Endothelial cell of umbilical vein (primary cell): ENCODE measurements at places on chromosomes 5 and 9. TPM values are rescaled to one million over a fixed set of nuclear protein-coding genes. Genes with fewer than 3 reads are reported as not detected.
A peak's percentile ranks its signal among the peaks of the same experiment; 100 is the strongest.

DNA sequence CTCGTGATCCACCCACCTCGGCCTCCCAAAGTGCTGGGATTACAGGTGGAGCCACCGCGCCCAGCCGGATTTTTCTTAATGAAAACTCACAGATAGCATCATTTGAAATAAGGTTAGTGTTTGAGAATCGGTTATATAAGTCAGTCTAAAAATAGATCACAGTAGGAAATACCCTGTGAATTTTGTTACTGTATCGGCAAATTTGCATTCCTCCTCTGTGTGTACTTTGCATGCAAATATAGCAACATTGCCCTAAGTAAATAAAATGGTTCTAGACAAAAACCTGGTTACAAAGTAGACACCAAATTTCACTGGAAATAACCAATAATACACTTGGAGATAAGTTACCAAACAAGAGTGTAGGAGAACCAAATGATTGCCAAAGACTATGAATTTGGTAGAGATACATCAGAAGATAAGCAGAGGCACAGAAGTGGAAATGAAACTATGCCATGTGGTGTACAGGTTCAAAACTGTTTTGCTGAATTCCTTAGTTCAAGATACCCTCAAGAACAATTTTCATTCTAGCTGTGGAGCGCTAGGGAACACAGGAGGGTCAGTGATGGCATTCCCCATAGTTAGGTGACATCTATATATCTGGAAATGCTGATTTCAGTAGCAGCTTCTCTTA lies 58.1 kb downstream of the ICE1 start:
- DNase-seq, result no peak

DNA sequence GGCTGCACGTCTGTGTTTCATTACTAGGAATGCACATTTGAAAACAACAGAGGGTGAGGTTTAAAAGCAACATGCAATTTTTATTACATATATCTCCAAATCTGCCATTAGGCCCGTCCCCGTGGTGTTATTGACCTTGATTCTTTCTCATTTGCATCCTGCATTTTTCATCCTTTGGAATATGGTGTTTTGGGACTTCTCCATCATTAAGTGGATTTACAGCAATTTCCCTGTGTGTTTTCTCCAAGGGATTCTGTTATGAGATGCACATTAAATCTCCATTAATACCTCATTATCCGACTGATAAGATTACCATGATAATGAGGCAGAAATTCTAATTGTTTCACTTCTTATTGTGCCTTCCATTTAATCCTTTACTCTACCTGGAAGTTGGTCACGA lies 117.6 kb downstream of the GAPVD1 start:
- no peak for DNase-seq

DNA sequence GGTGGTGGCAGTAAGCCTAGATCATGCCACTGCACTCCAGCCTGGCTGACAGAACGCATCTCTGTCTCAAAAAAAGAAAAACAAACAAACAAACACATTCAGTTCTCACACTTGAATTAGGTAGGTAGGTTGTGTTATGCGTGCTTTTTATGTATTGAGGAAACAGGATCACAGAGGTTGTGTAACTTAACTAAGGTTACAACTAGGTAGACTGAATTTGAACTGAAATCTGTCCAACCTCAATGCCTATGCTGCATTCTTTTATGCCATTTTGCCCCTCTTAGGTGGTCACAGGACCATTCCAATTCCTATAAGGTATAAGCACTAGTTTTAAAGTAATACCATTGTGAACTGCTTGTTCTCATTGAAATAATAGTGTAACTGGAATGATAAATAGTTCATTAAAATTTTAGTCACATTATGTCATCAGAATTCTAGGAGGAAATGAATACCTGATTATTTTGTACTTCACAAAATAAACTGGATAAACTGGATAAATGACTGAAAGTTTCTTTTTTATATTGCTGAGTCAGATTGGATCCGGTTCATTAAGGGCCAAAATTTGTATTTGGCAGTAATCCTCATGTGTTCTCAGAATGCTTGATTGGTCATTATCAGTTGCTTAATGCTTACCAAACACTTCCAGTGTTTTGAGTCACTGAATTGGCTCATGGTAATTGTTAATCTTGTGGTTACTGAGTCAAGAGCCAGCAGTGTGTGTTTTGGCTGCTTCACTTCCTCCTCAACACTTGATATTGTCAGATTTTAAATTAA lies 7.1 kb downstream of the UBAP1 start:
- peak; percentile 92 for DNase-seq

DNA sequence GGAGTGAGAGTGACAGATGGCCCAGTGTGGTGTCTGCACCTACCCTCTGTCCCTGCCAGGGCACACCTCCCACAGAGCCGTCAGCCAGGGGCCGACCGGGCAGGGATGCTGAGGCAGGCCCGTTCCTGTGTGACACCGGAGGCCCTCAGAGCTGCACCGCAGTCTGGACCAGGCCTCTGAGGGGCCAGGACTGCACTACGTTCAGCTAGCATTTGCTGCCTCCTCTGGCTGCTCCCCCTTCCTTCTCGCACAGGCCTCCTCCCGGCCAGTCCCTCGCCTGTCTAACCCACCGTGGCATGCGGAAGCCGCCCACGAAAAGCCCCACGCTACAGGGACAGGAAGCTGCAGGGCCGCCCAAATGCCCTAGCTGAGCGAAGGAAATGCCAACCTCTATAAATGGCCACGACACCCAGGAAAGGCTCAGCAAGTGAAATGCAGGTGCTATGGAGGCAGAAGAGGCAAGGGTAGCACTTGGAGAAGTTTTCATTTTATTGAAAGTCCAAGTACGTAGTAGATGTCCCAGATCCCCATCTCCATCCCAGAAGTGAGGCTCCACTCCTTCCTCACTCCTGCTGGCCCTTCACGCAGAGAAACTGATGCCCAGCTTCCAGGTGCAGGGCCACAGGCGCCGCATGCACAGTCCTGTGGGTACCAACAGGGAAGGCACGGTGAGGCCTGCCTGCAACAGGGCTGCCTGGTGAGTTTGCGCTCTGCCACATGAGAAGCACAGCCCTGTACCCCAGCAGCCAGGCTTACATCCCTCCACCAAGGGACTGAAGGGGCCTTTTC lies 38.7 kb downstream of the MAPK9 start:
- no peak for DNase-seq

GRCh38 chr5:179901915-179902762 lies 5.6 kb downstream of the TBC1D9B start:
- no peak for DNase-seq

GRCh38 chr9:131276891-131277286 lies 579 bp upstream of the FAM78A start:
- DNase-seq, result peak; percentile 29

DNA sequence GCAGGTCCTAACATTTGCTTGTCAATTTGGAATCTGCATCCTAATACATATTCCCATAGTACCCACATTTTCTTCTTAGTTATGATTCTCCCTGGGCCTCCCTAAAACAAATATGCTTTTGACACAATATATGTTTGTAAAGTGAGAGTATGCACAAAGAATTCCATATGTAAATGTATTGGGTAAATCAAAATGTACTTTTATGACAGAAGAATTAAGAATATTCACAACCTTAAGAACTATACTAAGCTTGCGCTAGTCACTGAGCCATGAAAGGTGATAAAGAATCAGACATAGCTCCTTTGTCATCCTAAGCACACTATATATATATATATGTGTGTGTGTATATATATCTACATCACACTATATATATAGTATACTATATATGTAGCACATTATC lies 438.5 kb downstream of the ACTL7B start:
- no peak for DNase-seq

- DNase-seq, result no peak
Measured at GRCh38 chr9:112556497-112557442, 70.1 kb downstream of the KIAA1958 start.

GRCh38 chr9:134349936-134350335 lies 23.7 kb downstream of the RXRA start:
- no peak for DNase-seq

- no peak for DNase-seq
Measured at GRCh38 chr9:85137696-85138095, 468.2 kb downstream of the NTRK2 start.

- peak; percentile 84 for DNase-seq
Measured at GRCh38 chr5:151659001-151659754, 27.5 kb downstream of the SPARC start.

The SHB gene
- total RNA-seq, result 22.3 and 24.9 TPM in 2 replicates

The TMEM215 gene
- not detected in 2 replicates for total RNA-seq

The CDH18 gene
- total RNA-seq, result not detected in 2 replicates

The DBH gene
- not detected in 2 replicates for total RNA-seq

The CDC20B gene
- 0.14 and 0.22 TPM in 2 replicates for total RNA-seq

The TRPM6 gene
- 0.12 and 0.22 TPM in 2 replicates for total RNA-seq
